ENCODE measurements at places on chromosomes 6 and 20.

GRCh38 chr6:15689586-15690482, 27.0 kb upstream of the DTNBP1 start:
- DNase-seq: no peak

GRCh38 chr6:11412616-11413015, 124.9 kb upstream of the TMEM170B start:
- DNase-seq: no peak

- DNase-seq: no peak
Observed at GRCh38 chr6:39303425-39304153, 10.6 kb downstream of the KCNK17 start.

- peak; percentile 76 for DNase-seq
Observed at GRCh38 chr6:31690231-31691077, 9.6 kb upstream of the LY6G5C start.

GRCh38 chr20:36549628-36549941, 8.3 kb downstream of the MYL9 start:
- no peak for DNase-seq

GRCh38 chr6:148883270-148883669, 136.4 kb downstream of the UST start:
- no peak for DNase-seq

GRCh38 chr6:28943557-28944411, 20.0 kb upstream of the TRIM27 start:
- DNase-seq: peak; percentile 89

DNA sequence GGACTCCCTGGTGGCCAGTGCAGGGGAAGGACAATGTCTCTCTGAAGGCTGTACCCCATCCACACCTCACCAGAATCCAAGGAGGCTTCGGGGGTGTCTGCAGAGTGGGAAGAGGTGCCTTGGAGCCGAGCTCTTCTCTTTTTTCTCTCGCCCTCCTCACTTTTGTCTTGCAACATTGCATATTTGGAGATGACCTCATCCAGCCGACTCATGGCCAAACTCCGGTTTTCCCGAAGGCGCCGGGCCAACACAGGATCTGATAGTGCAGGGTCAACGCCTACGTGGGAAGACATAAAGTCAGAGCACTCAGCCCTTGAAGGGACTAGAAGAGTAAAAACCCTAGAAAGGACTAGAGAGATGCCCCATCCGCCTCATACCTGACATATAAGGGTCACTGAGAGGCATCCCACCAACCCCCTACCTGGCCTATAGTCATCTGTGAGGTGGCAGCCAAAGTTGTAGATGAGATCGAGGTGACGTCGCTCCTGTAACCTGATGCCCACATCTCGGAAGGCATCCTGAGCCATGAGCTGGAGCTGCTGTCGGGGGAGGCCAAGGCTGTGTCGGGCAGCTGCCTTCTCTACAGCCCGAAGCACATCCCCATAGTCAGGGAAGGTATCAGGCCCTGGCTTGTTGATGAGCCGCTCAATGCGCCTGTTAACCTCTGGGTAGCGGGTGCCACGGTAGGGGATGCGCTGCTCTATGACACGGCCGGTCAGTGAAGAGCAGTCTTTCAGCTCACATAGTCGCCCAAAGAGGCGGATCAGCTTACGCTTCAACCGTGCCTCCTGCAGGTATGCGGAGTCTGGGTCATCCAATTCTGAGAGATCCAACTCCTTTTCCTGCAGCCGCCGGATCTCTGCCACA, 3.0 kb upstream of the ZBTB22 start:
- DNase-seq: peak; percentile 59

- DNase-seq: peak; percentile 28
Observed at GRCh38 chr6:18110162-18110561, 12.3 kb downstream of the NHLRC1 start.

DNA sequence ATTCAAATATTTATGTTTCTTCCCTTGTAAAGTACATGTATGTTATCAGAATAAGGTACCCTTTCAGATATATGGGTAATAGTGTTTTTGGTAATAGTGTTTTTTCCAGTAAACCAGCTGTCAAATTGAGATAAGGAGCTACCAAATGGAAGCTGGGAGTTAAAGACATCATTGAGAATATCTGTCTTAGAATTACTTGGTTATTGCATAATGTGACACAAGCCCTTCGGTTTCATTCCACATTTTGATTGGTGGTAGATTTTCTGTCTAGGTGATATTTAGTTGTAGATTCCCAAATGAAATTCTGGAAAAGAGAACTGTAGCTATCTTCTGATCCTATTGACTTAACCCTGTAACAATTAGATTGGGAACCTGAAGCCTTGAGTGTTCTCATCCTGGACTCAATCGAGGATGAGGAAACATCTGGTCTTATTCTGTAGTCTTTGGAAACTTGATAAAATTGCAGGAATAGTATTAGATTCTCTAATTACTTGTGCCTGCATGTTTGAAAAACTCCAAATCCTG, 75.1 kb upstream of the SYNJ2 start:
- no peak for DNase-seq

GRCh38 chr6:7454696-7455358, 65.2 kb downstream of the RIOK1 start:
- no peak for DNase-seq

GRCh38 chr6:4670290-4670689, 105.9 kb upstream of the CDYL start:
- DNase-seq: no peak

GRCh38 chr20:20223981-20224380, 143.9 kb upstream of the INSM1 start:
- DNase-seq: no peak

- peak; percentile 91 for DNase-seq
Observed at GRCh38 chr20:59751075-59751711, 146.9 kb downstream of the PHACTR3 start.

- no peak for DNase-seq
Observed at GRCh38 chr20:34301587-34302311, 1.4 kb downstream of the AHCY start.

- no peak for DNase-seq
Observed at GRCh38 chr6:163655217-163656121, 241.0 kb downstream of the QKI start.

DNA sequence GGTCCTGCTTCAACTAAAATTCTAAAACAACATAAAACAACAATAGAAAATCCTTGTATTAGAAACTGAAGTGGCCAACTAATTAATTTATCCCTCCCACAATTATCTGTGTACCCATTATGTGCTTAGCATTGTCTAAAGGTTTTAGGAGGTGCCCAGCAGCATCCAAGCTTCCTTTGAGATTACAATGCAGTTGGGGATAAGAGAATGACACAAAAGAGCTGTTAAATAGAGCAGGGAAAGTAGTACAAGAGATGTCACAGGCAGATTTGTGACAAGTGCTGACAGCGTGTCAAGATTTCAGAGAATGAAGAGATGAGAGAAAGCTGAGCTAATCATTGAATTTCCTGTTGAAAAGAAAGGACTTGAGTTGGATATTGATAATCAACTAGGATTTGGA, 204.8 kb downstream of the OTOR start:
- DNase-seq: no peak

DNA sequence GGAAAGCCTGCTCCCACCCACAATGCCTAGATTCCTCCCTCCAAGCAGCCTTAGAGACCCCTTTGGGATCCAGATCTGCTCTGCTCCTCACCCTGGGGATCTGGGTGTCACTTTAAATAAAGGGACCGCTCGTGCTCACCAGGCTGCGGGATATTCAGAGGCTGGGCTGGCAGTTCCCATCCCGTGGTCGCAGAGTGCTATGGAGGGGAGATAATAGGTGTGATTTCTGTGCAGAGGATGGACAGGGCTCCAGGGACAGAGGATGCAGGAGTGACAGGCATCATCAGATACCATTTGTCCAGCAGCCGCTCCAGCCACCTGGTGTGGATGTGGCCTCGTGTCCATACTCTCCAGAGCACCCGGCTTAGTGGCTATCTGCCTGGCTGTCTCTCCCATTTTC, 415.9 kb upstream of the SULF2 start:
- DNase-seq: no peak

DNA sequence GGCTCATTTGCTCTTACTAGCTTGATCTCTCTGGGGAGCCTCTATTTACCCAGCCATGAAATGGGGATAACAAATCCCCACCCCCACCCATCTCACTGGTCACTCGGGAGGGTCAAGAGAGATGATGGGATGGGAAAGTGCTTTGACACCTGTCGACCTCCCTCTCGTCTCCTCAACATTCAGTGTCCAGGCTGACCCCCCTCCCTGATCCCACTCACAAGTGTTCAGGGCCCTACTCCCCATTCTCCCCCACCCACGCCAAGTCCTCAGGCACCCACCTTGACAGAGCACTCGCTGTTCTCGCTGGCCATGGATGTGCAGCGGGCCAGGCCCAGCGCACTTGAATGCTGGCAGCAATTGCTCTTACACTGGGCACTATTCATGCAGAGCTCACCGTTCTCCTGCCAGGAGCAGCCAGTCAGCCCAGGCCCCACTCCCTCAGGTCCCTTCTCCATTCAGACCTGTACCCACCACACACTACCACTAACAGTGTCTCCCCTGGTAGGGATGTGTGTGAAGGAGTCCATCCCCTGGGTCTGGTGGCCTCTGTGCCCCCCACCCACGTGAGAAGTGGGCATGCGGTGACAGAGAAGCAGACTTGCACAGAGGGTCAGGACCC, 1.6 kb downstream of the CLPS start:
- DNase-seq: no peak

All from stomach (tissue), 19 donors.